AG08396 (cell line): ENCODE measurements at places on chromosomes 4 and X.

GRCh38 chr4:25013756-25014661, 16.7 kb downstream of the LGI2 start:
- DNase-seq, result no peak

DNA sequence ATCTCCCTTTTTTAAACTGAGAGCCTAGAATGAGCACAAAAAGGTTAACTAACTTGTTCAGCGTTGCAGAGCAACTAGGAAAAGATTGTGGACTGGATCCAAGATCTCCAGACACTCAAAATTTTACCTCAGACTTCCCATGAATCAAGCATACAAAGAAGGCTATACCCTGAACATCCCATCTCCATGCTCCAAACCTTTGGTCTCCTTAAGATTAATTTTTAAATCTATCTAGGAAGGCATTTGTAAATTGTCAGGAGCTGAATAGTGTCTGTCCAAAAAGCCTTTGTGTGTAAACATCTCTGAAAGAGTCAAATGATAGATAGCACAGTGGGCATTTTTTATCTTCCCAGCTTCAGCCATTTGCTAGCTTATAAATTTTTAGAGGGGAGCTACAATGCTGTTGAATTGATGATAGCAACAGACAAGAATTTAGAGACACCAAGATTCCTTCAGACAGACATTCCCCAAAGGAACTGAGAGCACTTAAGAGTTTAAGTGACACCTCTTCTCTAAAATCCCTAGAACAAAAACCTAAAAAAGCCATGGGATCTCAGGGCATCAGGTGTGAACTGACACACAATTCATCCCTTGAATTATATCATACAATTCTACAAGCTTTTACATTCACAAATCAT, 480.8 kb upstream of the FAM241A start:
- DNase-seq, result no peak

DNA sequence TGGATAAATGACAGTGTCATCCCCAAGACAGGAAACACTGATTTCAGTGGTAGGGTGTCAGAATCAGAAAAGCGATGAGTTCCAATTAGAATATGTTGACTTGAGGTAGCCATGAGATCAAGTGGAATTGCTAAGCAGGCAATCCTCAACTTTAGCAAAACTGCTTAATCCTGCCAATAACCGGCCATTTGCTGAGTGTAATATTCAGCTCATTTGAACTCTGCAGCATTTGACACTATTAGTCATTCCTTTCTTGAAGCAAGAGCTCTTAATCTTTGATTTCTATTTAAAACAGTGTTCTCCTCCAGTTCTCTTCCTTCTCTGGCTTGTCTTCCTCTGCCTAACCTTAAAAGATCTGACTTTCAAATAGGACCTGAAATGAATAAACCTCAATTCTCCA, 68.7 kb upstream of the DCLK2 start:
- DNase-seq, result no peak

DNA sequence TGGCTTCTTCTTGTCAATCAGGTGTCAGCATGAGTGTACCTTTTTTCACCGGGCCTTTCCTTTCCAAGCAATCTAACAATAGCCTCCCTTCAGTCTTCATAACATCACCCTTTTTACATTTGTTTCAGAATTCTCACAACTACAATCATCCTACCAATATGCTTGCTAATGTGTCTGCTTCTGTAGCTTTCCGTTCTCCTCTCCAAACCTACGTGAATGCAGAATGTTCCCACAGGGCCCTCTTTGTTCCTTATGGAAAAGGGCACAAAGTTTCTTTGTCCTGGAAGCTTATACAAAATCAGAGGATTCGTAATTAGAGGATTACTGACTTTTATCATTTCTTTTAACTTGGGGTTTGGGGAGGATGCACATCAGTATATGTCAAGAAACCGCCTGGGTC, 461.8 kb downstream of the CENPC start:
- DNase-seq, result no peak

DNA sequence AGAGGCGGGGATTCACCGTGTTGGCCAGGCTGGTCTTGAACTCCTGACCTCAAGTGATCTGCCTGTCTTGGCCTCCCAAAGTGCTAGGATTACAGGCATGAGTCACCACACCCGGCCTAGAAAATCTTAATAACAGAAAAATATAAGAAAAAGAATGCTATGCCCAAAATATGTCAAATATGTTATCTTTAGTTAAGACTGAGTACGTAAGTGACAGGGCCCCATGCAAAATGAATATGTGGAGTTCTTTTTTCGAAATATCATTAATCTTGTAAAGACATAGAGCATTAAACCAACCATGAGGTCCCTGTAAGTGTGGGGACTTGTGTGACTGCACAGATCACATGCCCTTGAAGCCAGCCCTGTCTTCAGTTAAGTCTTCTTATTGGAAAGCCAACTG, 8.9 kb upstream of the ZNF518B start:
- no peak for DNase-seq
